ENCODE measurements at places on chromosomes 7 and 10.

- no peak for DNase-seq
Measured at GRCh38 chr10:13942035-13942434, 355.3 kb downstream of the PRPF18 start.

DNA sequence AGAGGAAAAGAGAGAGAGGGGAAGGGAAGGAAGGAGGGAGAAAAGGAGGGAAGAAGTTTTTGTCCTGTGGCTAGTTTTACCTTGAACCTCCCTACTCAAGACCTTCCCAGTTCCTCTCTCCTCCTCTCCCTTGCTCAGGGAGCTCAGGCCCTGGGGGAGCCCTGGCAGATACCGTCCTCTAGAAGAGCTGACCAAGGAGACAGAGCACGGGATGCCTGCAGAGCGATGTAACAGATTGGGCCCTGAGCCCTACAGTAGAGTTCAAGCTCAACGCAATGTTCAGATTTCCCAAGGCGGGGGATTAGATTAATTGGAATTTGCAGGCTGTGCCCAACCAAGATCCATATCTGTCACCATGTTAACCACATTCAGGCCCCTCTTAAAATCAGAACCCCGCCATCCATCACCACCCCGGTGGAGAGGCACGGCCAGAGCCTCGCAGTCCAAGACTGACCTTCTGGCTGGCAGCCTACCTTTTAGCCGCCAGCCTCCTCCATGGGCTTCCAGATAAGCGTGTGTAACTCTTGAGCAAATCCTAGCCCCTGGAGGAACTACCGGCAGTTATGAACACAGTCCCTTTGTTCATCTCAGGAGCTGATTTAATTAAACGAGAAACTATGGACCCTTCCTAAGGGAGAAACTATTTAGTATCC is 70.6 kb downstream of the KCNMA1 start:
- DNase-seq: no peak

- no peak for DNase-seq
Measured at GRCh38 chr7:112160130-112160770, 45.9 kb downstream of the DOCK4 start.

GRCh38 chr10:67926951-67927350 is 42.5 kb downstream of the SIRT1 start:
- DNase-seq: no peak

DNA sequence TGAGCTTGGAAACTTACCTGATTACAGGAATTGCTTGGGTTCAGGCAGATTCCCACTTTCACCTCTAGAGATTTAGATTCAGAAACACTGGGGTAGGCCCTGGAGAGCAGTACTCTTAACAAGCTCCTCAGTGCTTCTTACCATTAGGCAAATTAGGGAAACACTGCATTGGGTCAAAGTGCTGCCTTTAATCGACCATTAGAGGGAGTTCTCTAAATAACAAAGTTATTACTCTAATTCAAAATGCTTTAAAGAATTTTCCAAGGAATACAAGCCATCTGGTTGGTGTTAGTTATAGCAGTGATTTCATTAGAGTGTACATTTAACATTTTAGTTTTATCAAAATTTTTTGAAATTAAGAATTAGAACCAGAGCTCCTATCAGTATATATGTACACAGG is 324.5 kb downstream of the GFRA1 start:
- DNase-seq: no peak

- no peak for DNase-seq
Measured at GRCh38 chr10:6353526-6353925, 150.8 kb downstream of the PFKFB3 start.

- DNase-seq: no peak
Measured at GRCh38 chr10:48535416-48536155, 69.3 kb downstream of the ARHGAP22 start.

DNA sequence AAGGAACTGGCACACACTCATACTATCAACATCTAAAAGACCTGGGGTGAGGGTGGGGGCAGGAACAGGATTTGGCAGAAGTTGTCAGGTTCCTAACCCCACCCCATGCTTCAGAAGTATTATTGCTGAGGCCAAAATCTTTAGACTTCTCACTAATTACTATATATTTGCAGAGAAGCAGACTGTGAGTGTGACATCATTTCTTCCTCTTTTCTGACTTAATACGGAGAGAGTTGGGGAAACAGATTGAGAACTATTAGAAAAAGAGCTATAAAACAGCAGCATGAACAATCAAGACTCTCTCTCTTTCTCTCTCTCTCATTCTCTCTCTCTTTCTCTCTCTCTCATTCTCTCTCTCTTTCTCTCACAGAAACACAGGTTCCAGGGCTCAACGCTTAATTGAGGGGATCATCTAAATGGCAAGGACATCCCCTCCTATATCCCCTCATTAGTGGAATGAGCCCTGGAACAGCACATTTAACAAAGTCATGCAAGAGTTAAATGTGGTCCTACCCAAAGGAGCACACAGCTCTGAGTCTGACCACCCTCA is 94.8 kb downstream of the KCNMA1 start:
- no peak for DNase-seq

- DNase-seq: no peak
Measured at GRCh38 chr10:60535427-60535826, 145.8 kb upstream of the ANK3 start.

DNA sequence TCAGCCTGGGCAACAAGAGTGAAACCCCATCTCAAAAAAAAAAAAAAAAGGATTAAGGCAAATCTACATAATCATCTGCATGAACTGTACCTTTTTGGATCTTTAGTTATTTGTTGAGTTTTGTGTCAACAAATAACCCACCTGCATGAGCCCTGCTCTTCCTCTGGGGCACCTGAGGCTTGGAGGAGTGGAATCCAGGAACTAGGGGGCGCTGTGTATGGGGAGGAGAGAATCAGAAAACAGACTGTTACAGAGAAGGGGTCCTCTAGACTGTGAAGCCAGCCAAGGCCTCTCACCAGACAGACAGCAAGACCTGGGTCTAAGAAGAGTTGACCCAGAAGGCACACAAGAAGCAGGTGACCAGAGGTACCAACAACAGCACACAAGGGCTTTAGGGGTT is 682.8 kb upstream of the NRP1 start:
- DNase-seq: no peak

DNA sequence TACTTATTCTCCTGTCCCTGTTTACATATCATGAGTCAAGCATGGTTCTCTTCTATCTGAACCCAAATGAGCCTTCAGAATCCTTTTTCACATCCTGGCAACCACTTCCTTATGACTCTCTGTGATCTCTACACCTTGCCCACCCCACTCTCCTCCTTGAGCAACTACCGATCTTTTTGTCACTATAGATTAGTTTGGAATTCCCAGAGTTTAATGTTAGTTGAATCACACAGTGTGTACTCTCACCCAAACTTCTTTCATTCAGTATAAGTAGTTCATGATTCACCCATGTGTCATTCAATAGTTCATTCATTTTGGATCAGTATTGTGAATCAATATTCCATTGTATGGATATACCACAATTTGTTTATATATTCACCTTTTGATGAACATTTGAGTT is 55.3 kb downstream of the TFAM start:
- no peak for DNase-seq

GRCh38 chr10:75773231-75773780 is 341.9 kb downstream of the LRMDA start:
- DNase-seq: no peak

GRCh38 chr10:20858292-20859124 is 38.6 kb downstream of the NEBL start:
- no peak for DNase-seq

All from caudate nucleus (tissue), 63 donors.